NCI-H1092 treated with DMSO at 0.1 percent for 48 hours (cell line): ENCODE measurements at places on chromosomes 7 and 10.

DNA sequence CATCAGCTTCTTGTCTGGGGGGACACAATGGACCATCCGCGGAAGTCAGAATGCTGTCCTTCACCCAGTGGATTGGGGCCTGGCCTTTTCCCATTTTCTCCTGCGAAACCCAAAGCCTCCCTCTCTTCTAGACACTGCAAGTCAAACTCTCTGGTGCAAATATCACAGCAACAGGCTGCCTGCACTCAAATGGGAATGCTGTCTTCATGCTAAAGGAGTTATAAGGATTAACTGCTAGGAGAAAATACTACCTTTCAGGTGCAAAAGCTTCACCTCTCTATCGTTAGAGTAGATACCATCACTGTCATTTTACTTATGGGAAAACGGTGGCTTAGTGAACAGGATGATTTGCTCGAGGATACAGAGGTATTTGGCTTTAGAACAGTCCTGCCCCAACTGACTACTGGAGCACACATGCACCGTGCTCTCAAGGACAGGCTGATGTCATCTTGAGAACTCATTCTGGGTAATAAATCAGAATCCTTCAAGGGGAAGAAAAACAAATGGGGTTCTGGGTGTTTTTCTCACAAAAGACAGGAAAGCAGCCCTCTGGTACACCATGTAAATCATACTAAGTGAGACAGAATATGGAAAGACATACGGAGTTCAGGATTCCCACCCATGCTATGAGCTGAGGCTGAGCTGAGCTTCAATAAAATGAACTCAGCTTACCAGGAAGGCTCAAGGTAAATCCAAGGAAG is 100.9 kb downstream of the SAMD9 start:
- DNase-seq: no peak

- no peak for DNase-seq
Observed at GRCh38 chr7:155464183-155464582, 6.3 kb downstream of the EN2 start.

GRCh38 chr10:44849936-44850335 is 61.2 kb upstream of the TMEM72 start:
- no peak for DNase-seq

- DNase-seq: no peak
Observed at GRCh38 chr7:137684316-137684715, 162.5 kb downstream of the DGKI start.

GRCh38 chr10:93420091-93420490 is 62.0 kb downstream of the MYOF start:
- no peak for DNase-seq

DNA sequence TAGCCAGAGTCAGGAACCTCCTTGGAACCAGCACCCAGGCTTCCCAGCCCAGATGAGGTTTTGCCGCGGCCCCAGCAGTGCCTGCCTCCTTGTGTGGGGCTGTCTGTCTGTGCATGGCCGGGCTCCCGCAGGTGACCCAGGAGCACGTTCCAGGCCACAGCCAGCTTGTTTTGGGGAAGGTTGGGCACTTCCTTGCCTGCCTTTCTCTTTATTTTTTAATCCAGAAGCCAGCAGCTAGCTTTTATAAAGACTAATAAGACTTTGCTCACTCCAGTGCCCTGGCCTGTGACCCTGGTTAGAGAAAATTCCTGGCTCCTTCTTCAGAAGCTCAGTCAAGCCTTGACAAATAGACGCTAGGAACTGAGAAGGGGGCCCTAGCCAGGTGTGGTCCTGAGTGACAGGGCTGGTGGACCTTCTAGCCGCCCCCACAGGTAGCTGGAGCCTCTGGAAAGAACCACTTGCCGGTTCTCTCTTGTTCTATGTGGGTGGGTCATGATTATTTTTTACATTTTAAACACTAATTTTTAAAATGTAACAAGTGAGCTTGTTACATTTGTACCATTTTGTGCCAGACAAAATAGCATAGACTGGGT is 837 bp downstream of the SLC29A3 start:
- DNase-seq: no peak

GRCh38 chr7:83178796-83179195 is 16.1 kb upstream of the PCLO start:
- DNase-seq: no peak

GRCh38 chr10:70272925-70273316 is 10.9 kb downstream of the NPFFR1 start:
- no peak for DNase-seq

GRCh38 chr7:389911-390601 is 100.1 kb downstream of the FOXL3 start:
- DNase-seq: no peak

DNA sequence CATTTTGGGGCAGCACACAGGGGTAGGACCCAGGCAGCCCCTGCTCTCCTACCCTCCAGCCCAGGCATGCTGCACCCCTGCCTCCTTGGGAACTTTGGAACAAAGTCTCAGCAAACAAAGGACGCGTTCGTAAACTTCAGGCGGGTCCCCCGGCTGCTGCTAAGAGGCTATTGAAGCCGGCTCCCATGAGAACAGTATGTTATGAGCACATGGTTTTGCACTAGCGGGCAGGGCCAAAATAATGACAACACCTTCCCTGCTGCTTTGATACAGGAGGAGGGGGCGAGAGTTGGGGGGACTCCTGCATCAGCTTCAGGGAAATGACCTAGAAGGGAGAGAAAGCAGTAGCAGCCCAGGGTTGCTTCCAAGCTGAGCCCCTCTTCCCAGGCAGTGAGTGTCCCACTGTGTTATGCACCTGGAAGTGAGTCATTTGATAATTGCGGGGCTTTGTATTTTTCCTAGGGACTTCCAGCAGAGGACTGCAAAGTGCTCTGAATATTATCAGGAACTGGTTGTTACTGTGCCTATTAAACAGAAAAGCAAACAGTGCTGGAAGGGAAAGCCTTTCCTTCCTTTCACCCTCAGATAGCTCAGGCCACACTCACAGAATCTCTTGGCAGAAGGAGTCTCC is 6.9 kb downstream of the ITPRIP start:
- peak; percentile 62 for DNase-seq

GRCh38 chr7:34075523-34076370 is 170.4 kb downstream of the BMPER start:
- no peak for DNase-seq

GRCh38 chr10:98391578-98391991 is 23.4 kb downstream of the PYROXD2 start:
- no peak for DNase-seq

DNA sequence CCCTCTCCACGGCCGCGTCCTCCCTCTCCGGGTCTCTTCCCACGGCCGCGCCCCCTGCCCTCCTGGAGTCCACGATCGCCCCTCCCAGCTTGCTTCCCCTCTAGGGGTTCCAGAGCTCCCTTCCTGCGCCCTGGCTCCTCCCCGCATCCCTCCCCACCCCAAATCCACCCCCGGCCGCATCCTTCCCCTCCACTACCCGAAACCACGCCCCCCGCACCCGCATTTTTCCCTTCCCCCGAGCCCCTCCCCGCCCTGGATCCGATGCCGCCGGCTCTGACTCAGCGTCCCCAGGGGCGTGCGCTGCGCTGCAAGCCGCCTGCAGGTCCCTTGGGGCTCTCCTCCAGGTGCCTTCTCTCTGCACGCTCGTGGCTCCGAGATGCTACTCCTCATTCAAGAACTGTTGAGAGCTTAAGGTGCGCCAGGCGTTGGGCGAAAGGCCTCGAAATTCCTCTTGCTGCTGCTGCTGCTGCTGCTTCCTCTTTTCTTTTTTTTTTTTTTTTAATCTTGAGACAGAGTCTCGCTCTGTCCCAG is 372 bp upstream of the TMEM130 start:
- peak; percentile 20 for DNase-seq

DNA sequence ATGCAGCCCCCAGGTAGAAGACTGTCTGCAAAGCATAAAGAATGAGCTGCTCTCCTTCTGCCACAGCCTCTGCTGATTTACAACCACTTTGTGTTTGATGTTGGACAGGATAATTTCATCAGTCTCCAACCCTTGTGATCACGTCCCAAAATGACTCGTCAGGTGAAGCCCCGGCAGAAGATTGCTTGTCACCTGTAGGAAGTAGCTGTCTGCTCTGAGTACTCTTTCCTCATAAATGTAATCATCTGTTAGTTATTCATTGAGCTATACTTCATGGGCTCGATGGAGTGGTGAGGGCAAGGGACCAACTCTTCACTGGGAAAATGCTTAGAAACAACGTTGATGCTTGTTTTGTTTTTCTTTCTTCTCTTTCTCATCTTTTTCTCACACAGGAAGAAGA is 290.9 kb upstream of the SP8 start:
- no peak for DNase-seq

DNA sequence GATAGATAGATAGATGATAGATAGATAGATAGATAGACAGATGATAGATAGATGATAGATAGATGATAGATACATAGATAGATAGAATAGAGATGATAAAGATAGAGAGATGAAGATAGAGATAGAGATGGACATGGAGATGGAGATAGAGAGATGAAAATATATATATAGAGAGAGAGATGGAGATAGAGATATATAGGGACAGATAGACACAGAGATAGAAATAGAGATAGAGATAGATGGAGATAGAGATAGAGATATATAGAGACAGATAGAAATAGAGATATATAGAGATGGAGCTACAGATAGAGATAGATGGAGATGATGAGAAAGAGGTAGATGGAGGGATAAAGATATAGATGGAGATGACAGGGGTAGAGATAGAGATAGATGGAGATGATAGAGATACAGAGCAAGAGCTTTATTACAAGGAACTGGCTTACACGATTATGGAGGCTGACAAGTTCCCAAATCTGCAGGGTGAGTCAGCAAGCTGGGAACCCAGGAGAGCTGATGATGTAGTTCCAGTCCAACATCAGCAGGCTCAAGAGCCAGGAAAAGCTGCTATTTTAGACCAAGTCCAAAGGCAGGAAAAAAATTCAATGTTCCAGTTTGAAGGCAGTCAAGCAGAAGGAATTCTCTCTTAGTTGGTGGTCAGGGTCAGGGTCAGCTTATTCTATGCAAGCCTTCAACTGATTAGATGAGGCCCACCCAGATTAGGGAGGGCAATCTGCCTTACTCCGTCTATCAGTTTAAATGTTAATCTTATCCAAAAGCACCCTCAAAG is 37.1 kb downstream of the CAV1 start:
- DNase-seq: no peak

DNA sequence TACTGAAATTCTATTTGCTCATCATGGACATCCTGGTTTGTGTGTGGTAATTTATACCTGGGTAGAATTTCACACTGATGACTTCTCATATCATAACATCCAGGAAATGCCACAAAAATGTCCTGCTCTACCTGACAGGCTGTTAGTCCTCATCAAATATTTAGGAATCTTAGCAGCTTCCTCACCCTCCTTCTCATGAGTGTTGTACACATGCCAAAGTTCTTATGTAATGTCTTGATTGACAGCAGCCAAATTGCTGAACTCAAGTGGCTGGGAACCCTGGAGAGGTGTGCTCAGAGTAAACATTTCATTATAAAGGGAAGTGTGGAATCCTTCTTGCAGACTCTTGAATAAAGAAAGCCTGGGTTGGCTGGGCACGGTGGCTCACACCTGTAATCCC is 8.9 kb downstream of the EEPD1 start:
- DNase-seq: no peak

DNA sequence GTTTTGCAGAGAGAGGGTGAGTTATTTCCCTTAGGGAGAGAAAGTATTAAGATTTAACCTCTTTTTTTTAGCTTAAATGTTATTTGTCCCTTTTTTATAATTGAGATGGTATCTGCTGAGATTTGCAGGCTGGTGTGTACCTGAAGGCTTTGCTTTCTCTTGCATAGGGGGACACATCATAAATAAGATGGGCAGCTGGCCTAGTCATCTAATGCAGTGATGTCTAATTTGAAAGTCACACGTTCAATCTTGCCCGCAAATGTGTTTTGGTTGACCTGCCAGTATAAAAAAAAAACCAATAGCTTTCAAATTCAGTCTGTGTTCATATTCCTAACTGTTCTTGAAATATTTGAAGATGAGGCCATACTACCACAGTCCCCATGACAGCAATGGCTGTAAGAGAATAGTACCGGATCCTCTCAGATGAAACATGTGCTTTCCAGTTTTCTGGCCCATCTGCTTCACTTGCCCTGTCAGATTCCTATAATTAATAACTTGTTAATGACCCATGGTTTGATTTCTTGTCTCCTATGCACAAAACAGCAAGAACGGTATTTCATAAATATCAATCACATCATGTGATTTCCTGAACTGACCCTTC is 914.2 kb downstream of the IPMK start:
- DNase-seq: no peak

DNA sequence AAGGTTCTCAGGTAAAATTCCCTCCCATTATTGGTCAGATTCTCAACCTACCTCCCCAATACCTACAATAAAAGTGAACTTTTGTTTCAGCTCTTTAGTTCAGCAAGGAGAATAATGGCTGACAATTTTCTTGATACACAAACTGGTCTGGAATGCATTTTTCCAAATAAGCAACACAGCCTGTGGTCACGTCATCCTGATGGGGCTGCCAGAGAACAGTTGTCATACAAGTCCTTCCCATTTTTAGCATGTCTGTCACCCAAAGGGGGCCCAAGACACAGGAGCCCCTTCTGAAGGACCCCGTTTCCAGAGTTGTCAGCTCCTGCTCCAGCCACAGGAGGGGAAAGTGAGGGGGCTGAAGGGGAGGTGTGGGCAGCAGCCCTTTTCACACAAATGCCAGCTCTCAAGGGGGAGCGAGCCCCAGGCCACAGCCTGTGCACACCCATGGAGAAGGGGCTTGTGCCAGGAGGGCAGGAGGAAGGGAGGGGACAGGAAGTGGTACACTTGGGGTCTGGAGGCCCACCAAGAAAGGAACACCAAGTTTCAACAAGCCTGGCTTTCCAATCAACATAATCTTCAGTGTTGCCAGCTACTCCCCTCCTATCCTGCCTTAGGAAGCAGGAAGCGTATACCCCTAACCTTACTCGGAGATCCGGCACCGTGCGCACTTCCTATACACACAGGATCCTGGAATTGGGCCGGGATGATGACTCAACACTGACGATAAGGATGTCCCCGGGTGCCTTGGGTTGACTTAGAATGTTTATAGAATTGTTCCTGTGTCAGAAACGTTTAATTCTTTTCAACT is 43.4 kb upstream of the PDLIM1 start:
- DNase-seq: no peak

- DNase-seq: no peak
Observed at GRCh38 chr7:46424934-46425333, 503.9 kb upstream of the IGFBP3 start.

DNA sequence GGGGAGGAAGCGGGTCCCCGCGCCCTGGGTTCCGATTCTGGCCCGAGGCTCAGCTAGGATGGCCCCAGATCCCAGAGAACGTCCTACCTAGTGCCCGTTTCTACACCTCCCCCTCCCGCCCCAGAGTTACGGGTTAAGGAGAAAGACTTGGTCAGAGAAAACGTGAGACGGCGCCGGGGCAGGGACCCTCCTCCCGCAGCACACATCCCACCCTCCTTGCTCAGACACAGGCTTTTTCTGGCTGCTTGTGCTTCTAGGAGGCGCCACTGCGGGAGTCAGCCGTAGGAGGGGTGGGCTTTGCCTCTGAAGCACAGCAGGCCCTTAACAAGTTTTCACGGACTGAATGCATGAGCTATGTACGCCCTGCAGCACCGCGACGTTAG is 104.9 kb upstream of the LEP start:
- no peak for DNase-seq

- no peak for DNase-seq
Observed at GRCh38 chr10:79355420-79356017, 8.2 kb downstream of the PPIF start.

- no peak for DNase-seq
Observed at GRCh38 chr10:19828278-19829049, 12.2 kb downstream of the PLXDC2 start.
